ENCODE measurements at places on chromosomes 16 and 17.

- DNase-seq: no peak
Measured at GRCh38 chr17:50922107-50922506, 56.0 kb upstream of the TOB1 start.

GRCh38 chr16:54628796-54629625, 301.7 kb upstream of the IRX5 start:
- no peak for DNase-seq

GRCh38 chr16:12421688-12422087, 382.0 kb downstream of the CPPED1 start:
- DNase-seq: no peak

- DNase-seq: no peak
Measured at GRCh38 chr17:10797476-10798328, 6.2 kb downstream of the TMEM238L start.

GRCh38 chr17:72724267-72724666, 368.2 kb downstream of the SLC39A11 start:
- DNase-seq: no peak

DNA sequence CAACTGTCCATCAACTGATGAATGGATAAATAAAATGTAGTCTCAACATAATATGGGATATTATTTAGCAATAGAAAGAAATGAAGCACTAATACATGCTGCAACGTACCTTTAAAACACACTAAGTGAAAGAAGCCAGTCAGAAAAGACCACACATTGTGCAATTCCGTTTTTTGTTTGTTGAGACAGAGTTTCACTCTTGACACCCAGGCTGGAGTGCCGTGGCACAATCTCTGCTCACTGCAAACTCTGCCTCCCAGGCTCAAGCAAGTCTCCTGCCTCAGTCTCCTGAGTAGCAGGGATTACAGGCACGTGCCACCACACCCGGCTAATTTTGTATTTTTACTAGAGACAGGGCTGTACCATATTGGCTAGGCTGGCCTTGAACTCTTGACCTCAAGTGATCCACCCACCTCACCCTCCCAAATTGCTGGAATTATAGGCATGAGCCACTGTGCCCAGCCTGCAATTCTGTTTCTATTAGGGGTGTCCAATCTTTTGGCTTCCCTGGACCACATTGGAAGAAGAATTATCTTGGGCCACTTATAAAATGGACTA, 40.1 kb downstream of the SCNN1B start:
- no peak for DNase-seq

- DNase-seq: no peak
Measured at GRCh38 chr17:36817483-36818048, 119.7 kb upstream of the LHX1 start.

- no peak for DNase-seq
Measured at GRCh38 chr17:13113821-13114525, 96.1 kb upstream of the ELAC2 start.

- DNase-seq: no peak
Measured at GRCh38 chr17:73933164-73933766, 270.2 kb upstream of the RPL38 start.

GRCh38 chr17:72184805-72185204, 64.0 kb downstream of the SOX9 start:
- DNase-seq: no peak

DNA sequence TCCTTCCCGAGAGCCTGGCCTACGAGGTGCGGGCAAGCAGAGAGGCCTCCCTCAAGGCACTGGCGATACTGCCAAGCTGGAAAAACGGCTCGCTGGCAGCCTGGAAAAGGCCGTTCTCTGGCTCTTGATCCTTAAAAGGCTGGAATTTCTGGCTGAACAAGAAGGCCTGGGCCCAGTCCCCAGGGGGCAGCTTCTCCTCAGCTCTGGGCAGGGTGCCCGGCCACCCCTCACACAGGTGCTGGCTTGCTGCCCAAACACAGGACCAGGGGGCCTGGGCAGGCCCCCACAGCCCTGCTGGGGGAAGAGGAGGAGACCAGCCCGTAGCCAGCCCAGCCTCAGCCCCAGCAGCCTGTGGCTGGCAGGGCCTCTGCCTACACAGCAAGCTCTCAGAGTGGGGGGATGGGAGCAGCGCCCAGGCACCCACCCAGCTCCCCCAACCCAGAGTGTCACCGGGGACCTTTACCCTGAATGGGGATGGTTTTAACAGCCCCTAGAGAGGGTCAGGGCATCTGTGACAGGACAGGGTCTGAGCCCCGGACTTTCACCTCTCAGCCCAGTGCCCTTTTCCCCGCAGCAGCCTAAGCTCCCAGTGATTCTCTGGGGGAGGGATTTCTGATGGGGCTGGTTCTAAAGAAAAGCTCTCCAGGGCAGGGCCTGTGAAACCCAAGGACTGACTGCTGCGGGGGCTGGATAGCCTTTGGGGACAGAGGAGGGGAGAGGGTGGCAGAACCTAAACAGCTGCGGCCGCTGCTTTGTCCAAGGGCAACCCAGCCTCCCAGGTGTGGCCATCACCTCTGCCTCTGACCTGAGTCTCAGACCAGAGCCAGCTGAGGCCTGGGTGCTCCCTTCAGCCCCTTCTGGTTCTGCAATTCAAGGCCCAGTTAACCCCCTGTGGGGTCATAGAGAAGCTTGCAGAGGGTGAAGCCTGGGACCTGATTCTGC, 38.6 kb upstream of the TOB1 start:
- no peak for DNase-seq

- no peak for DNase-seq
Measured at GRCh38 chr16:86533767-86534351, 21.2 kb downstream of the MTHFSD start.

DNA sequence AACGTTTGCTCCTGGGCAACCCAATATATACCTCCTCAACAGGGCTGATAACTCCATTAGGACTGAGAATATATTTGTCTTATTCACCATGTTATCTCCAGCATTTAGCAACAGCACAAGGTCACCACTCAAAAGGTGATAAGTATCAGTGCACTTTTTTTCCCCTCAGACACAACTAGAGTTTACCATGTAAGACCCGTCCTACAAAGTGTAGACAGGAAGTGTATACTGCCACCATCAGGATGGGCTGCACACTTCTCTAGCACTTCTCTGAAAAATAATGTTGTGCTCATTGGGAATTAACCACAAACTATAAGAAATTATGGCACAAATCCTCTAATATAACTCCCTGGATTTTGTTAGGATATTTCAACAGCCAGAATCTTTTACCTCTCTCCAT, 5.7 kb upstream of the VAT1L start:
- DNase-seq: no peak

DNA sequence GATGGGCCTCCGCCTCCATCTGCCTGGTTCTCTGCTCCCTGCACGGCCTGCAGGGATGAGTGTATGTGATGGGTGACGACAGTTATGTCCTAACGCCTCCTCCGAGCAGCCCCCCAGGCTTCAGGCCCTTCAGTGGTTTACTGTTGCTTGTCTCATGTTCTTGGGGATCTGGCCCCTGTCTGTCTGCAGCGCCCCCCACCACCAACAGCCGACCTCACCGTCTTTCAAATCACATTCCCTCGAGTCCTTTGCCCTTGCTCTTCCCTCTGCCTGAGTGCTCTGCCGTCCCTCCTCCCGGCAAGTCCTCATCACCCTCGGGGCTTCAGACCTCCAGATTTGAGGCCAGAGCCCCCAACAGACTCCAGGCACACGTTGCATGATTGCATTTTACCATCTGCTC, 18.2 kb downstream of the METTL22 start:
- no peak for DNase-seq

- no peak for DNase-seq
Measured at GRCh38 chr16:87548046-87548445, 54.3 kb upstream of the JPH3 start.

DNA sequence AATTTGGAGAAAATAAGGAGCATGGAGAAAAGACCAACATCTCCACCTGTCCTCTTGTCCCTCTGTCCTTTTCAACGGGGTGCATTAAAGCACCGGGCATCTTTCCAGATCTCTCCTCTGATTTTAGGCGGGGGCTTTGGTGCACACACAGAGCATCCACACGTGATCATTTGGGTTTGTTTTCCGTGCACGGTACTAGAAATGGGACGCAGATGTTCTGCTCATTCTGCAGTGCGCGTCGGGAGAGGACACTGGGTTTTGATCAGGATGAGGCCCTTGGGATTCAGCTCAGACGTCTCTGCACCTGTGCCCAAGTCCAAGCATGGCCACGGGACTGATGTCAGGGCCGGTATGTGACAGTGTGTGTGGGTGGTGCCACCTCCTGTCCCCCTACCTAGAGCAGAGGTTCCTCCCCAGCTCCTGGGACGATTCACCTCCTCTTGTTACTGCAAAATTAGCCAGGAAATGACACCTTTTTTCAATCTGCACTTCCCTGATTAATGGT, 31.9 kb downstream of the PDIA2 start:
- no peak for DNase-seq

- no peak for DNase-seq
Measured at GRCh38 chr16:70512456-70512855, 10.9 kb downstream of the COG4 start.

DNA sequence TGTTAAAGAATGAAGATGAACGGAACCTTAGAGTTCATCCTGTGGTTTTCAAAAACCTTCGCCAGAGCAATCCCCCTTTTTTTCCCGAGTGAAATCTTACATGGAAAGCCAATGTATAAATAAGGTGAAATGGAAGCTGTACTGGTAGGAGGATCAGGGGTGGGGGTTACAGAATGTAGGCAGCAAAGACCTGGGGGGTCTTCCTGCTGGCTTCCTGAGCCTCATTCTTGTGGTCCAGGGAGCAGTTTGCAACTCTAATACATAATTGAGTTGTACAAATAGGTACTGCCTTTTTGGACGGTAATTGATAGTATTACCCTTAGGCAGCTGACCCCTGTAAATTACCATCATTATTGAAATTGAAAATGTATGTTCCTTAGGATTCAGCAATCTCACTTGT, 34.1 kb downstream of the KSR1 start:
- DNase-seq: no peak

- DNase-seq: no peak
Measured at GRCh38 chr16:81261049-81261648, 22.7 kb downstream of the BCO1 start.

- DNase-seq: no peak
Measured at GRCh38 chr16:12422233-12422632, 381.5 kb downstream of the CPPED1 start.

DNA sequence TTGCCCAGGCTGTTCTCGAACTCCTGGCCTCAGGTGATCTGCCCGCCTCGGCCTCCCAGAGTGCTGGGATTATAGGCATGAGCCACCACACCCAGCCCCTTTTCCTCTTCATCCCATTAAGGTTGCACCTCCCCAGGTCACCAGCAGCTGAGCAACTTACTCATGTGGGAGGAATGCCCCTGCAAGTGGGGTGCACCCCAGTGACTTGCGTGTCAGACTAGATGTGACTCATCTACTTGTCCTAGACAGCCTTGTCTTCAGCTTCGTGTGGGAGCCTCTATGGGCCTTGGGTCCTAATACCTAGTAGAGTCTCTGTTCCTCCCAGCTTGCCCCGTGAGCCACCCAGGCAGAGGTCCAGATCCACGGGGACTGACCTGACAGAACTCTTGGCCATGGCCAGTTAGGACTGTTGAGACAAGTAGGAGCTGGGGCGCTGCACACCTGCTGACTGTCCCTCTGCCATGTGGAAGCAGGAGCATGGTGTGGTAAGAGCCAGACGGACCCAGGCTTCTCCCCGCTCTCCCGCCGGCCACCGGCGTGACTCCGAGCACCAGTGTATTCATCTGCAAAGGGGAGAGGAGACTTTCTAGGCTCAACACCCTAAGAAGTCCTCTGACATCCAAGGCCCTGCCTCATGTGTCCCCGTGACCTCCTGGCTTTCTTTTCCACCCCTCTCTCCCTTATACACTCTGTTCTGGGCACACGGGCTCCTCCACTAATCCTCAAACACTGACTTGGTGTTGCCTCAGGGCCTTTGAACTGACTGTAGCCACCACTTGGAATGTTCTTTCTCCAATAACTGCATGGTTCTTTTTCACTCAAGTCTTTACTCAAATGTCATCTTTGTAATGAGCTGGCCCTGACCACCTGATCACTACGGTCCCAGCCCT, 11.6 kb upstream of the CBX4 start:
- DNase-seq: no peak

GRCh38 chr17:59914274-59914854, 21.4 kb downstream of the RPS6KB1 start:
- DNase-seq: no peak

GRCh38 chr16:85028685-85029407, 1.3 kb downstream of the KIAA0513 start:
- no peak for DNase-seq

DNA sequence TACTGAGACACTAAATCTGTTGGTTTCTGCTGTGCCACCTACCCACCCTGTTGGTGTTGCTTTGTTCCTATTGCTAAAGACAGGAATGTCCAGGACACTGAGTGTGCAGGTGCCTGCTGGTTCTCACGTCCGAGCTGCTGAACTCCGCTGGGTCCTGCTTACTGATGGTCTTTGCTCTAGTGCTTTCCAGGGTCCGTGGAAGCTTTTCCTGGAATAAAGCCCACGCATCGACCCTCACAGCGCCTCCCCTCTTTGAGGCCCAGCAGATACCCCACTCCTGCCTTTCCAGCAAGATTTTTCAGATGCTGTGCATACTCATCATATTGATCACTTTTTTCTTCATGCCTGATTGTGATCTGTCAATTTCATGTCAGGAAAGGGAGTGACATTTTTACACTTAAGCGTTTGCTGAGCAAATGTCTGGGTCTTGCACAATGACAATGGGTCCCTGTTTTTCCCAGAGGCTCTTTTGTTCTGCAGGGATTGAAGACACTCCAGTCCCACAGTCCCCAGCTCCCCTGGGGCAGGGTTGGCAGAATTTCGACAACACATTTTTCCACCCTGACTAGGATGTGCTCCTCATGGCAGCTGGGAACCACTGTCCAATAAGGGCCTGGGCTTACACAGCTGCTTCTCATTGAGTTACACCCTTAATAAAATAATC, 14.6 kb downstream of the STH start:
- no peak for DNase-seq

DNA sequence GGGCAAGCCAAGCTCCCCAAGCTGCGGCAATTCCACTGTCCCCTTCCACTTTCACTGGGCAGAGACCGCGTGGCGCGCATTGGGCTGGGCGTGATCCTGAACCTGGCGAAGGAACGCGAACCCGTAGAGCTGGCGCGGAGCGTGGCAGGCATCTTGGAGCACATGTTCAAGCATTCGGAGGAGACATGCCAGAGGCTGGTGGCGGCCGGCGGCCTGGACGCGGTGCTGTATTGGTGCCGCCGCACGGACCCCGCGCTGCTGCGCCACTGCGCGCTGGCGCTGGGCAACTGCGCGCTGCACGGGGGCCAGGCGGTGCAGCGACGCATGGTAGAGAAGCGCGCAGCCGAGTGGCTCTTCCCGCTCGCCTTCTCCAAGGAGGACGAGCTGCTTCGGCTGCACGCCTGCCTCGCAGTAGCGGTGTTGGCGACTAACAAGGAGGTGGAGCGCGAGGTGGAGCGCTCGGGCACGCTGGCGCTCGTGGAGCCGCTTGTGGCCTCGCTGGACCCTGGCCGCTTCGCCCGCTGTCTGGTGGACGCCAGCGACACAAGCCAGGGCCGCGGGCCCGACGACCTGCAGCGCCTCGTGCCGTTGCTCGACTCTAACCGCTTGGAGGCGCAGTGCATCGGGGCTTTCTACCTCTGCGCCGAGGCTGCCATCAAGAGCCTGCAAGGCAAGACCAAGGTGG, 9.8 kb downstream of the SARM1 start:
- no peak for DNase-seq

Data from GOT3 (cell line).